ENCODE measurements at places on chromosomes 16 and 17.

- no peak for DNase-seq
Measured at GRCh38 chr17:6077752-6078151, 7.6 kb downstream of the WSCD1 start.

GRCh38 chr16:57892041-57892440, 78.9 kb downstream of the CNGB1 start:
- peak; percentile 90 for DNase-seq

DNA sequence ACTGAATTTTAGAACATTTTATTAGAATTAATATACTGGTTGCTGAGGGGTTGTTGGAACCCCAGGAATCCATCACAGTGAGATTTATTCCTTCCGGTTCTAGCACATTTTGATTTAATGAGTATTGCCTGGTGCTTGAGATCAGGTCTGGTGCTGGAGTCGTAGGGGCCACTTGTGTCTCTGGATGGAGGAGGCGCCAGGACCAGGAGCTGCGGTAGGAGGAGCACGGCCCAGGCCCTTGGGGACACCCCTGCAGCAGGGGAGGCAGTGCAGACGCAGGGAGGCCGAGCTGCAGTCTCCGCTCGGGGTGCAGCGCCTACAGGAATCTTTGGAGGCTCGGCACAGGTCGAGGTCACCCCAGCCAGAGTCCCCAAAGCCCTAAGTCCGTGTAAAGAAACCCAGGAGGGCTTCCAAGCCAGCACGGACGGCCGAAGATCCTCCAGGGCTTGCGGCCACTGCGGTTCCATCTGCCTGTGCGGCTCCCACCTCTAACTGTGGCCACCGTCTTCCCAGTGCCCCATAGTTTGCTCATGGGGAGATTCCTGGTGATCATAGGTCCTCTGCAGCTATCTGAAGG, 66.2 kb upstream of the CREBBP start:
- no peak for DNase-seq

GRCh38 chr17:77489239-77489892, 348.6 kb downstream of the SEC14L1 start:
- no peak for DNase-seq

GRCh38 chr16:84738255-84739038, 38.6 kb downstream of the USP10 start:
- DNase-seq = peak; percentile 72

GRCh38 chr16:71648921-71649320, 22.9 kb downstream of the MARVELD3 start:
- DNase-seq = no peak

DNA sequence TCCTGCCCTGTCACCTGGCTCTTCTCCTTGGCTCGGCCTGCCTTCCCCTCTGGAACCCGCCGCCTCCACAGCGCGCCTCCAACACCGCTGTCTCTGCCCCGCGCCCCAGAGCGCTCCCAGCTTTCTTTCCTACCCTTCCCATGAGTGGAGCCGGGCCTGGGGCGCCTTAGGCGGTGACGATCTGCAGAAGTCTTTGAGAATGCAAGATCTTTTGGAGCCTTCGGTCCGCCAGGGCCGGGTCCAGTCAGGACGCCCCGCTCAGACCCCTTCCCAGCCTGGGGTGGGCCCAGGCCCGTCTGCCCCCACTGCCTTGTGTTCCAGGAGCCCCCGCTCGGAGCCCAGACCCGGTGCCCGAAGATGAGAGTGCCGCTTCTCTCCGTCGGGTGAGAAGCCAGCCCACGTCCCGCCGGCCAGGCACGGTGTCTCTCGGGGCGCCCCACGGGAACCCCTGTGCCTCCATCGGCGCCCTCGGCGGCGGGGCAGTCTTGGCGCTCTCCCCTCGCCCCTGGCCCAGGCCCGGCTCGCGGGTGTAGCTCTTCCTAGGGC, 40.0 kb downstream of the MRM1 start:
- DNase-seq = no peak

GRCh38 chr16:15545544-15545943, 97.4 kb downstream of the MARF1 start:
- DNase-seq = no peak

DNA sequence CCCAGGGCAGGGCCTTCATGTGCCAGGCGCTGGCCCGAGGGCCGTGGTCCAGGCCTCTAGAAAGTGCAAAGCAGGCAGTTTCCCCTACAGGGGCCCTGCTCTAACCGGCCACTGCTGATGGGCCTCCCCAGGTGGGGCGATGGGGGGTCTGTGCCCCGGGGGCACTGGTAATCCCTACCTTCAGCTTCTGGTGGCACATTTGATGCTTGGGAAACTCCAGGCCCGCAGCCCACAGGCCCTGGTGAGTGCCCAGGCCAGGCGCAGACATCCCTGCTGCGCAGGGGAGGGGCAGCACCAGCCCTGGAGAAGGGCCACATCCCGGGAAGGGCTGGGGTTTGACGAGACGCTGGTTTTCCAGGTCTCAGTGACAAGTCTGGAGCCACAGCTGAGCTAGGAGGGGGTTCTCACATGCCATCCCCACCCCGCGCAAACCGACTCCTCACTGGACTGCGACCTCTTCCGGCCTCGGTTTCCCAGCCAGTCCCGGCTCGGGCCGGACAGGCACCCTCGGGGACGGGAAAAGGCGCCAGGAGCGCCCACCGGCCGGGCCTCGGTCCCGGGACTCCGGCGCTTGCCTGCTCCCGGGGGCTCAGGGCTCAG, 1.6 kb downstream of the DOC2B start:
- peak; percentile 41 for DNase-seq

- DNase-seq = no peak
Measured at GRCh38 chr17:4623249-4623648, 18.2 kb downstream of the ALOX15 start.

- DNase-seq = no peak
Measured at GRCh38 chr16:87311387-87311786, 5.8 kb downstream of the C16orf95 start.

GRCh38 chr17:68662037-68662432, 60.9 kb upstream of the FAM20A start:
- DNase-seq = no peak

DNA sequence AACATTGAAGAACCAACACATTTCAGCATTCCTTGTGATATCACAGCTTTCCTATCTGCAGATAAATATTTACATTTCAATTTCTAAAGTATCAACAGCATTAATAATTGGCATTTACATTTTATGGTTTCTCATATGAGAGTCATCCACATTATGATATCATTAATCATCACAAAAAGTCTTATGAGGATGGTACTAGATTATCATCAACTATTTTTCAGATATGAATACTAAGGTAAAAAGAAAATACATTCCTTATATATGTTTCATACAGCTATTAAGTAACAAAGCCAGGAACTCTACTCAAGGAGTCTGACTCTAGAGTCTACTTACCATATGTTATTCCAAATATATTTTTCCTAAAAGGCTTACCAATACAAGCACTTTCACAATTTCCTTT, 40.7 kb downstream of the ABCA5 start:
- no peak for DNase-seq

- DNase-seq = no peak
Measured at GRCh38 chr16:52404546-52404945, 142.4 kb downstream of the TOX3 start.

- no peak for DNase-seq
Measured at GRCh38 chr16:81708266-81709015, 70.7 kb upstream of the PLCG2 start.

DNA sequence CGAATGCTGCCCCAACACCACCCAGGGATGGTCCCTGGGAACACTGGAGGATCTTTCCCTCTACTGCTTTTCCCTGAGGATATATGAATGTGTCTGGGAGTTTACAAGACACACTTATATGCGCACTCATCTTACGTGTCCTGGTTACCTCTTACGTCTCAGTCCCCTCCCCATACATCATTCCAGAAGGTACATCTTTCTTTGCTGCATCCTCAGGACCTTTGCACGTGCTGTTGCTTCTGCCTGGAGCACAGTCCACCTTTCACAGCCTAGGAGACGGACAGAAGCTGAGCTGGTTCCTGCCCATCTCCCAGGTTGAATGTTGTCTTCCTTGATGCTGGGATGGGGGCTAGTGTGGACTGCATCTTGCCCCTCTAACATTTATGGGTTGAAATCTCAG, 153.0 kb upstream of the FOXF1 start:
- DNase-seq = no peak

GRCh38 chr16:48204825-48205151, 39.3 kb upstream of the LONP2 start:
- no peak for DNase-seq

DNA sequence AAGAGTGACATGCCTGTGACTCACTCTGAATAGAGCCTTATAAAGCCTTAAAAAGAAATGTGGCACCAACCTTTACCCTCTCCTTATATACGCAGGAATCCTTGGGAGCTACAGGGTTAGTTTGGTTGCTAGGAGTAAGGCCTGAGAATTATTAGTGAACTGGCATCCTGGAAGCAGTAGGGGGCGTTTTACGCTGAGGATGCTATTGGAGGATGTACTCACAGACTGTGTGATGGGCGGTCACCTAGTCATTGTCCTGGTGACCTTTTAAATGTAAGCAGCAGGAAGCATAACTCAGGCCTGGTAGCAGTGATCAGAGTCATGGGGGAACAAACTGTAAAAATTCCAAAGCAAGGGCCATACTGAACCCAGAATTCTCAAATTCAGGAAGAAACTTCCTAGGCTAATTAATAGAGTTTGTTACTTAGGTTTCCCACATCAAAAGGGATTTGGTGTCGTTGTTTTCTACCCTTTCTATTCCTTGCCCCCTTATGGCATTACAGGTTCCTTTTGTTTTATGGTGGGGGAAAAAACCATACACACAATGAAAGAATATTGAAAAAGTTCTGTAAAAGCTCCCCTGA, 153.8 kb downstream of the SNX11 start:
- peak; percentile 39 for DNase-seq

DNA sequence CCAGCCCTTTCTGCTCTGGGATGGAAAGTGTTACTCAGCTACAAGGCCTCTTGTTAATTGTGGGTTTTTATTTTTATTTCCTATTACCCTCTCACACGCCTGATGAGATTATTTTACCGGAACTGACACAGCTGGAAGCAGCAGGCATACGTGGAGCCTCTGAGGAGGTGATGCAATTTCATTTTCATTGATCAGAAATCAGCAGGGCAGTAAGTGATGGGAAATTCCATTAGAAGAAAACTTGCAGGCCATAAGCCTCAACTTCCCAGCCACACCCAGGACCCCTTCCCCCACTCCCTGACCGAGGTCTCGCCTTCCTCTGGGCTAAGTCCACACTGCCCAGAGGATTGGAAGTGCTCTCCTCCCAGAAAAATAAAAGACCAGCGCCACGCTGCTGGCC, 69.7 kb downstream of the ZFHX3 start:
- no peak for DNase-seq

- no peak for DNase-seq
Measured at GRCh38 chr16:85908444-85908843, 9.5 kb downstream of the IRF8 start.

DNA sequence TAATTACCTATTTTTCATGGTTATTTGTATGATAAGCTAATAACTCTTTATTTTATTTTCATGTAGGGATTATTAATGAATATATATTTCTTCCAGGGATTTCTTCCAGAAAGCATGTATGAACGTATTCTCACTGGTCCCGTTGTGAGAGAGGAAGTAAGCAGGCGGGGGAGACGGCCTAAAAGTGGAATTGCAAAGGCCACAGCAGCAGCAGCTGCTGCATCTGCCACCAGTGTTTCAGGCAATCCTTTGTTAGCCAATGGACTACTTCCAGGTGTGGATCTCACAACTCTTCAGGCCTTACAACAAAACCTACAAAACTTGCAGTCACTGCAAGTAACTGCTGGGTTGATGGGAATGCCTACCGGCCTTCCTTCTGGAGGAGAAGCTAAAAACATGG, 110.3 kb upstream of the RBL2 start:
- DNase-seq = no peak

- DNase-seq = no peak
Measured at GRCh38 chr17:28579526-28579925, 2.8 kb upstream of the ALDOC start.

DNA sequence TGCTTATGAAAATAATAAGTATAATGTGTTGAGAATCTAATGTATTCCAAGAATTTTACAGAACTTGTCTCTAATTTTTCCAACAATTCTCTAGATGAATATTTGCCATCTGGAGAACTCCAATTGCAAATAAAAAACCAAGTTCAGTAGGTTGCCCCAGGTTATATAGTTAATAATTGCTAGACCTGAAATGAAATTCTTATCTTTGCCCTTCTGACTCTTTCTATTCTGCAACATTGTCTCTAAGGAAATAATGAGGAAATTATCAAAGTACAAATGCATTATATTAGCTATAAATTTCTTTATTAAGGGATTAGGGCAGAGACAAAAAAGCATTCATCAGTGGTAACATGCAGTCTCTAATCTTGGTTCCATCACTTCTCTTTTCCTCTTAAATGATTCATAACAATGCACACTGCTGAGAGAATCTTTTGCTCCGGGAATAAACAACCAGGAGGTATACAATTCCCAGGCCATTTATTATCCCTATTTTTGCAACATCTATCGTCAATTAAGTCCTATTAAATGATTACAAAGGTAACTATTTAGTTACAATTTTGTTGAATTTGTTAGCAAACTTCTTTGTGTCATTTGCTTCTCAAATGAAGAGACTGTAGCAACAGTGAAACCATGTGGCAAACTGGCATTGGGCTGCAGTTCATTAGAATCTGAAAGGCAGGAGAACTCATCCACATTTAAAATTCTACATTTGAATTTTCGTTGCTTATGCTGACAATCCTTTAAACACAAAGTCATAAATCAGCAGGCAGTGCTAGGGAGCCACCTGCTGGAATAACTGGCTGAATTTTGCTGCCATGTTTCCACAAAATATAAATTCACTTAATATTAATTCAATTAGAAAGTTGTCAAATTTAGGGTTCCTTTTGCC, 349.6 kb downstream of the KIF2B start:
- DNase-seq = no peak

DNA sequence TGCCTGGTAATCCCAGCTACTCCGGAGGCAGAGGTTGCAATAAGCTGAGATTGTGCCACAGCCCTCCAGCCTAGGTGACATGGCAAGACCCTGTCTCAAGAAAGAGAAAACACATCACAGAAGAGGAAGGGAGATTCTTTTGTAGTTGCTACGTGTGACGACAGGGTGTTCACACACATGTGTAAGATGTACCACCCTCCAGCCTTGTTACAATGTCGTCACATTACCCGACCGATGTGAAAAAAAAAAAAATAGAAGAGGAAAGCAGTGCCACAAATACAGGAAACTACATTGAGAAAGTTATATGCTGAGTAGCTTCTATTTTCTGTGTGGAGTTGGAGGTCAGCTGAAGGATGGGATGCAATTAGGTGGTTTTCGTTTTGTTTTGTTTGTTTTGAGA, 56.0 kb downstream of the CLUH start:
- no peak for DNase-seq

DNA sequence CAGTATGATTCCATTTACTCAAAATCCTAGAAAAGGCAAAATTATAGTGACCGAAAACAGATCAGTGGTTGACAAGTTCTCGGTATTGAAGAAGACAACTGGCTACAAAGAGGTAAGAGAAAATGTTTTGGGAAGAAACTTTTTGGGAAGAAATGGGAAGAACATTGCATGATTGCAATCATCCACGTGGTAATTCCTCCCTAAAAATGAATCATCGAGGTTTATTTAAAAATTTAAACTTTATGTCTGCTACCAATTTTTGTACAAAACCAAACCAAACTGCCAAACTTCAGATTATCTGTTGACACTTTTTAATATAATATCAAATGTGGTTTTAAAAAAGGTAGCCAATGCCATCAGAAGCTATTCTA, 8.1 kb downstream of the SMURF2 start:
- no peak for DNase-seq

Measured in Daoy (cell line).